CD4-positive, alpha-beta memory T cell (primary cell): ENCODE measurements at places on chromosomes 13 and 19. TPM values are rescaled to one million over a fixed set of nuclear protein-coding genes. Genes with fewer than 3 reads are reported as not detected.

Gene PTH2
- total RNA-seq, result not detected

Gene NDFIP2
- 3.7 TPM for total RNA-seq

DNA sequence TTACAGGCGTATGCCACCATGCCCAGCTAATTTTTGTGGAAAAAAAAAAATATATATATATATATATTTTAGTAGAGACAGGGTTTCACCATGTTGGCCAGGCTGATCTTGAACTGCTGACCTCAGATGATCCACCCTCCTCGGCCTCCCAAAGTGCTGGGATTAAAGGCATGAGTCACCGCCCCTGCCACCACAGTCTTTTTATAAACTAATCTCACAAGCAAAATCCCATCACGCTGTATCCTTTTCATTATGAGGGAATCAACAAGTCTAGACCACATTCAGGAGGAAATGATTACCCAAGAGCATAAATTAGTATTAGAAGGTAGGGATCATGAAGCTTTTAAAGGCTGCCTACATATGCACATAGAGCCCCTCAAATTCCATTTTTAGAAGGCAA lies 210.6 kb upstream of the NBEA start:
- H3K4me1 ChIP-seq, result no peaks in the 10 kb centered on the region
- H3K4me3 ChIP-seq, result no peak overlapping the region
- no peak for DNase-seq

Gene TSSK6
- 10.4 TPM for total RNA-seq
